ENCODE measurements at places on chromosomes 16 and 17. TPM values are rescaled to one million over a fixed set of nuclear protein-coding genes. Genes with fewer than 3 reads are reported as not detected.

- no peaks in the 10 kb centered on the region for H3K36me3 ChIP-seq
- H3K27ac ChIP-seq = no peak overlapping the region
- H3K4me3 ChIP-seq = no peak overlapping the region
- peaks cover 71% of the 10 kb centered on the region for H3K27me3 ChIP-seq
- DNase-seq = no peak
- peaks cover 35% of the 10 kb centered on the region for H3K4me1 ChIP-seq
Observed at GRCh38 chr16:85317704-85318103, 205.4 kb upstream of the CIBAR2 start.

DNA sequence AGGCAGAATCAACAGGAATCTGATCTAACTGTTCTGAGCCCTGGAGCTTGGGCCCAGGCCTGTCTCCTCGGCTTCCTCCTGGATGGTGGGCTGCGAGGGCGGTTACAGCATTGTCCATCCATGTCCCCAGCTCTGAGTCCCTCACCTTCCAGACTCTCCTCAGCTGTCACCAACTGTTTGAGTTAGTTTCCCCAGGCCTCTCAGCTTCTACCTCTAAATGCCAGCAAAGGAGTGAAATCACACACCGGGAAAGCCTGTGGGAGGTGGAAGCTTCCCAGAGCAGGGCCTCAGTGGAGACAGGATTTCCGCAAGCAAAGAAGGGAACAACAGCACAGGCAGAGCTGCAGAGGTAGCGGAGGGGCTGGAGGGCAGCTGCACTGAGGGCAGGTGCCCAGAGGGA, 9.4 kb upstream of the PRPSAP2 start:
- no peak for DNase-seq
- H3K4me3 ChIP-seq = no peak overlapping the region
- H3K27me3 ChIP-seq = peaks cover 3% of the 10 kb centered on the region
- no peaks in the 10 kb centered on the region for H3K4me1 ChIP-seq
- H3K36me3 ChIP-seq = no peaks in the 10 kb centered on the region

DNA sequence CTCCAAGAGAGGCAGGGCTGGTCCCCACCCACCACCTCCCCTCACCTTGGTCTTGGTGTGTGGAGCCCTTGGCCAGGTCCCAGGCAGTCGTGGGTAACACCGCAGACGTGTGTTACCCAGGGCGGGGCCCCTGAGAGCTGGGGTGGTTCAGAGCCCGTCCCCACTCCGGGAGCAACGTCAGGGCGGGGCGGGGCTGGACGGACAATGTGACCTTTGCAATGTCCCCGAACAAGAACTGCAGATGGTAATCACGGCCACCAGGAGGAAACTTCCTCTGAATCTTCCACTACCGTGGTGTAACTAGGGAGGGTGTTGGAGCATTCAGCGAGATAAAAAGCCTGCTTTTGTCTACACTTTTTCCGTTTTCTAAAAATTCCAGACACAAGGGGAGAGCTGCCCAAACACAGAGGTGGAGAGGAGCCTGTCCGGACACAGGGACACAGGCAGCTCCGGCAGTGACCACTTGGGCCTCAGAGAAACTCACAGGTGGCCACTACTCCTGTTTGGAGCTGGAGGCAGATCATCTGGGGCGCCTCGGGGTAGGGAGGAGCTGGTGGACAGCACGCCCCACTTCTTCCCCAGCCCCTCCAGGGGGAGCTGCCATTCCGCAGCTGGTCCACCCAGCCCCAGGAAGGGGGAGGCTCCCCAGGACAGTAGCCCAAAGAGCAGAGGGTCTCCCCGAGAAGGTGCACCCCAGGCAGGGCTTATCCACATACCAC, 14.2 kb upstream of the SLC38A10 start:
- H3K4me3 ChIP-seq = peak overlapping the region; percentile 71
- H3K36me3 ChIP-seq = no peaks in the 10 kb centered on the region
- peak; percentile 58 for DNase-seq
- H3K27ac ChIP-seq = peak overlapping the region; percentile 52
- H3K27me3 ChIP-seq = no peaks in the 10 kb centered on the region

DNA sequence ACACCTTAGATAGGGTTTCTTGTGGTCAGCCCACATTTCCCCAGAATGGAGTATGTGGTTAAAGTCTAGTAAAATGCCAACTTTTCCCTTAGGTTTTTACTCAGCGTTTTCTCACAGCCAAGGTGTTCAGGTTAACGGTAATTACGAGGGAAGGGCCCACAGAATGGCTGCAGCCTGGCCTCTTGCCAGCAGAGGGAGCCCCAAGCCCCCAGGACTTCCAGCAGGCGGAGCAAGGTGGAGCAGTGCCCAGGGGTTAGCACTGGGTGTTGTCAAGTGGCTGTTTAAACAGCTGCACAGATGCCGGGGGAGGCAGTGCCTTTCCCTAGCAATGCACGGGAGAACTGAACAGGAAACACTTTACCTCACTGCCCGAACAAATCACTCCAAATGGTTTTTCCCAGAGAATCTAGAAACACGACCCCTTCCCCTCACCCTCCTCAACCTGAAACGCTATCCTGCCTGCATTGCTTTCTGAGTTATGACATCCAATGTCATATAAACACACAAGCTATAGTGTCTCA, 6.6 kb downstream of the PHB1 start:
- H3K36me3 ChIP-seq = peaks cover 18% of the 10 kb centered on the region
- H3K4me3 ChIP-seq = peak overlapping the region; percentile 64
- peak; percentile 87 for DNase-seq
- peaks cover 19% of the 10 kb centered on the region for H3K4me1 ChIP-seq
- H3K27me3 ChIP-seq = no peaks in the 10 kb centered on the region
- H3K27ac ChIP-seq = no peak overlapping the region

DNA sequence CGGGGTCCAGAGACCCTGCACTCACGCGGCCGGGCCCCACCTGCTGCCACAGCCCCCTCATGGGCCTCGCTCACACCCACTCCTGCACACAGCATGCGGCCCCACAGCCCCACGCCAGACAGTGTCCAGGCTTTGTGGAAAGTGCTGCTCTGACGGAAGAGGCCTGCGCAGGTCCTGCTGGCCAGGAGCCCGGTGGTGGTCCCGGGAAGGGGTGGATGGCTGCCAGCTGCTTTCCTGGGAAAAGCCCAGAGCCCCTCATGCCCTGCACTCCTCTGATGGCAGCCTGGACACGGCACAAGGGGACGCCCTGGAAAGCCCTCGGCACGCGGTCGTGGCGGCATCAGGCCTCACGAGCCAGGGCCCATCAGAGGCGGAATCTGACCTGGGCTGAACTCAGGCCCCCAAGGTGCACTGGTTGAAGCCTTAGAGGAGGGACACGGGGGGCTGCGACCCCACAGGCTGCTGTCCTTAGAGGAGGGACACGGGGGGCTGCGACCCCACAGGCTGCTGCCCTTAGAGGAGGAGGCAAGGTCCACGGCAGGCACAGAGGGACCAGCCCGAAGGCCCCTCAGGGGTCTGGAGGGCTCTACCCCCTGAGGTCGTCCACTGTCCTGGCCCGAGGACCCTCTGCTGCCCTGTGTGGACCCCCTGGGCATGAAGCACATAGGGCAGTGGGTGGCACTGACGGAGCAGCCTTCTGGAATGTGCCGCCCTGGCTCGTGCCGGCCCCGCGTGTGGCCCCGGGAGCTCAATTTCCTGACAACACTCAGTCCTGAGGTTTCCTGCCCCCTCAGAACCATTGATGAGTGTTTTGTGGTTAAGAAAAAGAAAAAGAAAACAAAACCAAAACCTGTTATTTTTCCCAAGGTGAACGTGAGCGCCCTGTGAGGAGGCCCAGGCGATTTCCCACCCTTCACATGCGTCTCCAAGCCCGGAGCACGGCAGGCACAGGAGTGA, 22.1 kb downstream of the SOX8 start:
- H3K4me1 ChIP-seq = no peaks in the 10 kb centered on the region
- no peak overlapping the region for H3K27ac ChIP-seq
- DNase-seq = no peak
- H3K27me3 ChIP-seq = peaks cover 2% of the 10 kb centered on the region
- no peaks in the 10 kb centered on the region for H3K36me3 ChIP-seq

GRCh38 chr17:80779961-80780380, 211.7 kb upstream of the CHMP6 start:
- no peaks in the 10 kb centered on the region for H3K27me3 ChIP-seq
- peaks cover 3% of the 10 kb centered on the region for H3K36me3 ChIP-seq

GRCh38 chr16:3147046-3147756, 12.4 kb downstream of the ZNF213 start:
- no peak overlapping the region for H3K4me3 ChIP-seq
- peaks cover 17% of the 10 kb centered on the region for H3K4me1 ChIP-seq
- peaks cover 9% of the 10 kb centered on the region for H3K36me3 ChIP-seq
- H3K27ac ChIP-seq = no peak overlapping the region
- H3K27me3 ChIP-seq = peaks cover 24% of the 10 kb centered on the region

SMCR8 gene
- 20.2 TPM for total RNA-seq

Measured in neural crest cell (in vitro differentiated cells).